WTC11 (cell line): ENCODE measurements at places on chromosomes 7 and 10.

- no peak for DNase-seq
Observed at GRCh38 chr10:124005091-124005490, 88.3 kb downstream of the CHST15 start.

- no peak for DNase-seq
Observed at GRCh38 chr10:114647545-114648138, 10.4 kb downstream of the ABLIM1 start.

GRCh38 chr7:26965724-26966123 lies 101.3 kb upstream of the SKAP2 start:
- no peak for DNase-seq

DNA sequence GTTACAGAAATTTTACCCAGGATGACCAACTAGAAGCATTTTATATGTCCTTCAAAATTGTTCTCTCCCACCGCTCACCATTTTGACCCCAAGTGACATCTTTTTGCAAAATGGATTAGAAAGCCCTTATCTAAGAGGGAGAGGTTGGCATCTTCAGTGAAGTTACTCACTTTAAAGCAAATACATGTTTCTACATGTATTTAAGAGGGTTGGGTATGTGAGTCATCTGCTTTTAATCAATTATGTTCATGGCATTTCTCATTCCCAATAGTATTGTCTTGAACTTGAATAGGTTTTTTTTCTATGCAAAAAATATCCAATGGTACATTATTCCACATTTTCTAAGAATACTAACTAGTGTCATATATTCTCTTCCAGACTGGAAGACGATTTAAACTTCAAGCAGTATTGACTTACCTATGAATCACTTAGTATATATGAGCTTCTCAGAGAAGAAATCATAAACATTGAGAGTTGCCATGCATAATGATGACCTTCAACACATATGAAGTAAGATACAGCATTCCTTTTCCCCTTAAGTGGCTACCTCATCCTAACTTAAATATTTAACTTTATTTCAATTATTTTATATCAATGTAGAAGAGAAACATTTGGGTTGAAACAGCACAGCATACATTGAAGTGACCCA lies 132.8 kb downstream of the POLR1F start:
- DNase-seq: no peak

DNA sequence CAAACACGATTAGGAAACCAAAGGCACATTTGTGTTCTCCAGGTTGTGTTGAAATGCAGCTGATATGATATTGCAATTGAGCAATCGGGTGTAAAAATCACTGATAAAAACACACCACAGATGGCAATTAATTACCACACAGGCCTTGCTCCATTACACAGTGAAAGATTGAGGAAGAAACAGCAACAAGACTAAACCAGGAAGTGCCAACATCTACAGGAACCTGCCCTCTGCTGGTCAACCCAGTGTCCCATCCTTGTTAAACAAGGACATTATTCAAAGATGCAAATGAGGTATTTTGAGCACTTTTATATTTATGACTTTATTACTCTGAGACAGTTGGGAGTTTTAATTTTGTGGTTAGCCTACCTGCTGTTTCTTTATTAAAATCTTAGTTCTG lies 765.6 kb upstream of the GHITM start:
- peak; percentile 53 for DNase-seq

DNA sequence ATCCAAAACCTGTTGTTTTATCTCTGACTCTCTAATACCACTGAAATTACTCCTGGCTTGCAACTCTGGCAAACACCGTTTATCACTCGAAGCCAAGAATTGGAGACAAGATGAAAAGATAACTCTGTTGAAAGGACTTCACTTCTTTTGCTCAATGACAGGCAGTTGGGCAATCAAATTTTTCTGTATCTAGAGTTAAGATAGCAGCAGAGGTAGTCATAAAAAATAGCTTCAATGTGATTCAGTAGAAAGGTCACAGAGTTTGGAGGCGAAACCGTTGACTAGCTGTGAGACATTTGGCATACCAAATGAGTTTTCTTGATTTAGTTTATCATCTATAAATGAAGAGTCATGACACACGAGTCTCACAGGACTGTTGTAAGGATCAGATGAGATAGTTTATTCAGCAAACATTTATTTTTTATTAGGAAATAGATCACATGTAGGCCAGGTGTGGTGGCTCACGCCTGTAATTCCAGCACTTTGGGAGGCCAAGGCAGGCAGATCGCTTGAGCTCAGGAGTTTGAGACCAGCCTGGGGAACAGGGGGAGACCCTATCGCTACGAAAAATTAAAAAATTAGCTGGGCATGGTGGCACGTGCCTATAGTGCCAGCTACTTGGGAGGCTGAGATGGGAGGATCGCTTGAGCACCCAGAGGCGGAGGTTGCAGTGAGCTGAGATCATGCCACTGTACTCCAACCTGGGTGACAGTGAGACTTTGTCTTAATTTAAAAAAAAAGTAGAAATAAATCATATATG lies 23.6 kb downstream of the AKR1B1 start:
- no peak for DNase-seq

DNA sequence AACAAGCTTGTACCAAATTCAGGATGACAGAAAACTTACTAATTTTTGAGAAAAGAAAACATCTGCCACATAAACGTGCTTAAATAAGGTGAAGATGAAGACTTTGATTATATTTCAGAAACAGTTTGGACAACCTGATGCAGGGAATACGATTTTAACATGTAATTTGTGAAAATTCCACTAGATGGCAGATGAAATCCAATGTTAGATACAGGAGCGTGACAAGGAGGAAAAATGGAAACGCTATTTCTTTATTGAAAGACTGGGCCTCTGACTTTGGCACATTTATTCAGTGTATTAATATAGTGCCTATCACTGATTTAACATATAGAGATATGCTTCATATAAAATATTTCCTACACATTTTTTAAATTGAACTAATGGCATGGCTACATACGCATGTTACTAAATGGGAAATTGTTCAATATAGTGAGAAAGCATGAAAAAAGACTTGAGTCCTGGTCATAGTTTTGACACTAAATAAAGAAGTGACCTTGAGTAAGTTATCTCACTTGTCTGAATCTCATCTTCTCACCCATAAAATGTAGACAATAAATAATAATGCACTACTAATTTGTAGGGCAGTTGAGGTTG lies 60.7 kb downstream of the CD36 start:
- DNase-seq: no peak

- DNase-seq: no peak
Observed at GRCh38 chr10:78975926-78976325, 92.8 kb upstream of the ZMIZ1 start.

- no peak for DNase-seq
Observed at GRCh38 chr10:24792638-24793037, 69.0 kb upstream of the ARHGAP21 start.

GRCh38 chr7:131781-132482 lies 60.4 kb upstream of the FAM20C start:
- DNase-seq: no peak

DNA sequence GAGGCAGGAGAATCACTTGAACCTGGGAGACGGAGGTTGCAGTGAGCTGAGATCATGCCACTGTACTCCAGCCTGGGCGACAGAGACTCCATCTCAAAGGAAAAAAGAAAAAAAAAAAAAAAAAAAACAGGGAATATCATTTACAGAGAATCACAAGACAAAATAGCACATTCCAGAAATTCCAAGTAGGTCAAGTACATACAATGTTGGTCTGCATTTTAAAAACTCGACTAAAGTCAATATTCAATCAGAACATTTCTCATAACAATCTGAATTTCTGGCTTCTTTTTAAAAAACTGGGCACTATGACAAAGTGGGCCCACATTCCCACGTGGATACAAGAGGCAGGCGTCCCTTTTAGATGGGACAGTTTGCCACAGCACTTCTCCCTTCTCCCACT lies 12.8 kb downstream of the ZC3HAV1L start:
- DNase-seq: no peak

DNA sequence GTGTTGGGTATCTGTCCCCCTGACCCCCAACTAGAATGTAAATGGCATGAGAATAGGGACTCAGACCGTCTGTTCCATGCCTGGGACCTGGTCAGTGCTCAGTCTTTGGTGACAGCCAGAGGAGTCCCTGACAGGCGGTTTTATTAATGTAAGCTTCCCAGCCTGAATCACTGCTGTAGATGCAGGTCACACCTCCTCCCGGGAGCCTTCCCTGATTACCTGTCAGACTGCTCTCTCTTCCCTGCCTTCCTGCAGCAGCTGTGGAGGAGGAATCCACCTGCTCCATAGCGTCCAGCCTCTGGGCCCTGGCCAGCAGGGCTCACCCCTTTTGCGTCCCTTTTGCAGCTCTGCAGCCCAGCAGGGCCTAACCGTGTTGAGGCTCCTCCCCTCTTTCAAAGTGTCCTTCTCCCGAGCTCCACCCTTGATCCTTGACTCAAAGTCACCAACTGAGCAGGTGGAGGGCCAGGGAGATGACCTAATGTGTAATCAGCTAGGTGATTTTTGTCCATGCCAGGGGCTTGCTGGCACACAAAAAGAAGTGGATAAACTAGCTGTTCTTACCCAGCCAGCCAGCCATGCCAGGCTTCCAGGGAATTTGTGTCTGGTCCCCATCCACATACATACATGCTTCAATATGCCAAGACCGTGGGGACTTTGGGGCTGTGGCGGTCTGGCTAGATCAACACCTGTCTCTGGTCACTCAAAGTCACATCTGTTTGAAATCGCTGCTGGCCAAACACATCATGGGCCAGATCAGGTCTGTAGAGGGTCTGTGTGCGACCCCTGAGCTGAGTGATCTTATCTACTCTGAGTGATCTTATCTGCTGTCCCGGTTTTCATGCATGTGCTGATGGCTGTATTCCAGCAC lies 195.1 kb downstream of the CCDC3 start:
- DNase-seq: no peak

- no peak for DNase-seq
Observed at GRCh38 chr7:5625938-5626337, 155.5 kb downstream of the RNF216 start.

GRCh38 chr7:44272981-44273380 lies 52.4 kb downstream of the CAMK2B start:
- no peak for DNase-seq

GRCh38 chr10:96511044-96511945 lies 2.4 kb downstream of the TLL2 start:
- DNase-seq: peak; percentile 80

- DNase-seq: peak; percentile 96
Observed at GRCh38 chr7:28093623-28094232, 86.9 kb downstream of the JAZF1 start.

DNA sequence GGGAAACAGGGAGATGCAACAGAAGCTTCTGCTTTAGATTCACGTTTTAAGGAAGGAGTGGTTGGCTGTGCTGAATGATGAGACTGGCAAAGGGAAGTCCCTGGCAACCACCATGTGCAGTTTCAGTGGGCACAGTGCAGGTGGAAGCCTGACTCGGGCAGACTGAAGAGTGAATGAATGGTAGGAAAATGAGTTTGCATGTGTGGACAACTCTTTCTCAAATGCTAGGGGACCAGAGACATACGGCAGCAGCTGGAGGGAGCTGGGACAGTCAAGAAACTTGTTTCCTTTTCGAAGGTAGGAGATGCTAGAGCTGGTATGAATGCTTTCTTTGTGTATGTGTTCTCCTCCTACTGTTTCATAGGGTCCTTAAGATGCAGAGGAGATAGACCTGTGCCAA lies 29.0 kb downstream of the PODXL start:
- no peak for DNase-seq

DNA sequence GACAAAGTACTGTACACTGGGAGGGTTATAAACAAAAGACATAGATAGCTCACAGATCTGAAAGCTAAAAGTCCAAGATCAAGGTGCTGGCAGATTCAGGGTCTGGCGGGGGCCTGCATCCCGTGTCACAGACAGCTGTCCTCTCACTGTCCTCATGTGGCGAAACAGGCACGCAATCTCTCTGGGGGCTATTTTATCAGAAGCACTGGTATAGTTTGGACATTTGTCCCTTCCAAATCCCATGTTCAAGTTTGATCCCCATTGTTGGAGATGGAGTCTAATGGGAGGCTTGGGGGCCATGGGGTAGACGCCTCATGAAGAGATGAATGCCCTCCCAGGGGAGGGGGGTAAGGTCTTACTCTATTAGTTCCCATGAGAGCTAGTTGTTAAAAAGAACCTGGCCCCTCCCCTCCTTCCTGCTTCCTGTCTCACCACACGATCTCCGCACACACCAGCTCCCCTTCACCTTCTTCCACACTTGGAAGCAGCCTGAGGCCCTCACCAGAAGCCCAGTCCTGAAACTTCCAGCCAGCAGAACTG lies 72.5 kb upstream of the UCN3 start:
- no peak for DNase-seq

DNA sequence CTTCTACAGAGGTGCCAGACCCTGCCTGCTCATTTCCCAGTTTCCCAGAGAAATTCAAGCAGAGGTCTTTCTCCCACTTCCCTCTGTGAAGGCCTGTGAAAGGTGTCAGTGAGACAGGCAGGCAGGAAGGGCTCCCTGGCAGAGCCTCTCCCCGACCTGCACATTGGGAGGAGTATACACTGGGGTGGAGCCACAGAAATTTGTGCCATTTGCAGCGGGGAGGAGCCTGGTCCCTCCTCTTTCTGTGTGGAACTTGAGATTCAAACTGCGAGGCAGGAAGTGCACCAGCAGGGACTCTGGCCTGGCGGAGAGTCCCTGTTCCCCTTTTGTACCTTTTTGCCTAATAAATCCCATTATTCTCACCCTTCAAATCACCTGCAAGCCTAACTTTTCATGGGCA lies 54.6 kb upstream of the OPN4 start:
- peak; percentile 61 for DNase-seq

DNA sequence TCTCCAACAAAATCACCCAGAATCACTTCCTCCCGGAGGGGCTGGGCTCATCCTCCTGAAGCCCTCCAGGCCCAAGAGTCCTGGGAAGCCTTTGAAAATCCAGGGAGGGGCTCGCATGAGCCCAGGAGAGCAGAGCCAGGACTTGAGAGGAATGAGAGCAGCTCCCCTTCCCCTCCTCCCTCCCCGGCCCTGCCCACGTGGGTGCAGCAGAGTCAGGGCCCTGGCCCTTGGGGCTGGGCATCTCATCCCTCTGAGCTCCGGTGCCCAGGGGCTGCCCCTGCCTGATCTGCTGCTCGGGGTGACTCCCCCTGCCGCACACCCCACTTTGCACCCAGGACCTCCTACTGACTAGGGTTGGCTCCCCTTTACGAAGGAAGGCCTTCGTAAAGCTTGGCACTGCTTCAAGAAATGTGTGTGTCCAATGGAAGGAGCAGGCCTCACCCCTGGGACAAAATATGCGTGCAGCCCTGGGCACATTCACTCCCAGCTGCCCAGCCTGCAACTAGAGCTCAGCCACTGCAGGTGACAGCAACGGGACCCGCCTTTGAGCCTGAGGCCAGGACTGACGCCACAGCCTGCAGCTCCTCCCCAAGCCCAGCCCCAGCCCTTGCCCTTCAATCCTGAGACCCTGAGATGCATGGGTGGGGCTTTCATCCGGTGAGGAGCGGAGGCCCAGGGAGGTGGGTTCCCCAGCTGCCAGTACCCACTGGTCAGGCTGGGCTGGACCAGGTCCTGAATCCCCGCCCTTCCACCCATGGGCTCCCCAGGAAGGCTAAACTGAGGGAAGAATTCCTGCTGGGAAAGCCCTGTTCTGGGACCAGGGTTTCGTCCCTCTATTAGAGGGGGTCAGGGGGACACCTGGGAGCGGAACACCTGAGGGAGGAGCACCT lies 21.8 kb downstream of the PWWP2B start:
- DNase-seq: peak; percentile 83

- no peak for DNase-seq
Observed at GRCh38 chr7:167976-168791, 24.2 kb upstream of the FAM20C start.

- DNase-seq: no peak
Observed at GRCh38 chr10:130990486-130990885, 321.0 kb downstream of the TCERG1L start.
